NCI-H748 treated with DMSO at 0.1 percent for 48 hours (cell line): ENCODE measurements at places on chromosomes 7 and 10.
A peak's percentile ranks its signal among the peaks of the same experiment; 100 is the strongest.

- no peak for DNase-seq
Observed at GRCh38 chr7:124557587-124557986, 208.0 kb downstream of the GPR37 start.

GRCh38 chr7:37417107-37417474 is 31.6 kb downstream of the ELMO1 start:
- no peak for DNase-seq

DNA sequence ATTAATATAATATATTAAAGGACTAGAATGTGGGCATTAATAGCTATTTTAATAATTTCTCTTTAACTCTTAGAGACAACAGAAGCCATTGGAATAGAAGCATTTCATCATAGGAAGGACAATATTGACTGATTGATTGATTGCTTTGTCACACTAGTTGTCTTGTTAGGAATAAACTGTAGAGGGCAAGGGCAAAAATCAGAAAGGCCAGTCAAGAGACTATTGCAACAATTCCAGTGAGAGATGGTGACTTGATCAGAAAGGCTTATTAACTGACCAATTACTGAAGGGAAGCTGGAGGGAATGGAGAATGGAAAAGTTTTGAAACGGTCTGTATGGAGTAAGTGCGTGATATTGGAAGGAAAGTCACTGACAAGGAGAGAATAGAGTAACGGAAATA is 87.3 kb downstream of the RUNDC3B start:
- DNase-seq, result no peak

- DNase-seq, result peak; percentile 89
Observed at GRCh38 chr7:142356166-142356565, 98.3 kb upstream of the PRSS58 start.

DNA sequence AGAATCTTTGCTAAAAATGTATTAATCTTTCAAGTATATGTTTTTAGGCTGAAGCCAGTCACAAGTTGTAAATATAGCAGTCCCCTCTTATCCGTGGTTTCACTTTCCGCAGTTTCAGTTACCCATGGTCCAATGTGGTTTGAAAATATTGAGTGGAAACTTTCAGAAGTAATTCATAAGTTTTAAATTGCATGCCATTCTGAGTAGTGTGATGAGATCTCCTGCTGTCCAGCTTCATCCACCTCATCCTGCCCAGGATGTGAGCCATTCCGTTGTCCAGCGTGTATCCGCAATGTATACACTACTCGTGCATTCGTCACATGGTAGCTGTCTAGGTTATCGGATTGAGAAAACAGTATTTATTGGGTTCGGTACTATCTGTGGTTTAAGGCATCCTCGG is 12.2 kb downstream of the PDCD4 start:
- DNase-seq, result no peak

- DNase-seq, result no peak
Observed at GRCh38 chr10:79105818-79106217, 37.1 kb downstream of the ZMIZ1 start.

DNA sequence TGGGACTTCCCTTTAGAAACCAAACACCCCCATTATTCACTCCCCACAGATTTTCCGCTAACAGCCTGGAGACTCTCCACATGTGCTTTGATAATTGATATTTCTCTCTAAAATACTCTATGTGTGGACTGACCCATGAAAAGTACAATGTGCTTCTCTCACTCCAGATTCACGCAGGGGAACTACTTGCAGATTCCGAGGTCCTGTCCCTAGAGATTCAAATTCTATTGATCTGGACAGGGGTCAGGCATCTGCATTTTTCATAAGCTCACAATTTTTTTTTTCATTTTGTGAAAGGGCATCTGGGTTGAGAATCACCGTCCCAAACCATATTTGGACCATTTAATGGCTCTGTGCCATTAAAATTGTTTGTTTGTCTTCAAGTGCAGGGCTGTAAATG is 98.7 kb downstream of the CALCR start:
- no peak for DNase-seq

DNA sequence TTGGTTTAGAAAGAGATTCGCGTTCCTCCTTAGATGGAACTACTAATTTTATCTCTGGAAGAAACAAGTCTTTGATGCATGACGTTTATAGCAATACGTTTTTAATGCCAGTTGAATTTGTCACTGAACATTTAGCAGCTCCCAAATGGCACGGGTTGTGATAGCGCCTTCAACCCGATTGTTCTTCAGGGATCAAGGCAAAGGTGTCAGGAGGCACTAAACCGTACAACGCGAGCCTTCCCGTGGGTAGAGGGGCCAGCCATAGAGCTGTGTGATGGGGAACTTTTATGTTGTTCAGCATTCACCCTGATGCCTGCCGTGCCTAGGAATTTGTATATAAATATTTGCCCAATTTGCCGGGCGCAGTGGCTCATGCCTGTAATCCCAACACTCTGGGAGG is 3.4 kb downstream of the GET4 start:
- no peak for DNase-seq

DNA sequence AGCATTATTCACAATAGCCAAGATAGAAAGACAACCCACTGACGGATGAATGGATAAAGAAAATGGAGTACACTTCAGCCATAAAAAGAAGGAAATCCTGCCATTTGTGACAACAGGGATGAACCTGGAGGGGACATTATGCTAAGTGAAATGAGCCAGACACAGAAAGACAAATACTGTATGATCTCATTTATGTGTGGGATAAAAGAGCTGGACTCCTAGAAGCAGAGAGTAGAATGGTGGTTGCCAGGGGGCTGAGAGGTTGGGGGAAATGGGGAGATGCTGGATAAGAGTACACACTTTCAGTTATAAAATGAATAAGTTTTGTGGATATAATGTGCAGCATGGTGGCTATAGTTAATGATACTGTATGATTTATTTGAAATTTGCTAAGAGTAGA is 124.4 kb downstream of the SEC23IP start:
- no peak for DNase-seq

DNA sequence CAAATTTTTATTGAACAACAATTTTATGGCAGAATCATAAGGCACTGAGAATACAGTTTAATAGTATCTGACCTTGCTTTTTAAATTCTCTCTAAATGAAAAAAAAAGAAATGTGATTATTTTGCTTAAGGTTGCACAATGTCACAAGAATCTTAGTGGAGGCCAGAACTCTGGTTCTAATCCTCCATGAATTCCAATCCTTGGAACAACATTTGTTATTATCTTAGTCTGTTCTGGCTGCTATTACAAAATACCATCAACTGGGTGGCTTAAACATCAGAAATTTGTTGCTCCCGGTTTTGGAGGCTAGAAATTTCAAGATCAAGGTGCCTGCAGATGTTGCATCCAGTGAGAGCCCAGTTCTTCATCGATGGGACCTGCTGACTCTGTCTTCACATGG is 158.2 kb upstream of the POM121L12 start:
- no peak for DNase-seq

- DNase-seq, result no peak
Observed at GRCh38 chr7:150514748-150515222, at the start of gene GIMAP7. Gene GIMAP7, plus strand, starts transcription at chr7:150514872. Its CDS starts 5,103 bp downstream, at chr7:150519975.
